ENCODE measurements at places on chromosomes 2 and 18.
A peak's percentile ranks its signal among the peaks of the same experiment; 100 is the strongest.

- H3K27me3 ChIP-seq = no peaks in the 10 kb centered on the region
- no peaks in the 10 kb centered on the region for H3K4me1 ChIP-seq
- no peak for DNase-seq
- no peak overlapping the region for H3K27ac ChIP-seq
Observed at GRCh38 chr2:240467659-240468302, 32.3 kb downstream of the GPC1 start.

GRCh38 chr2:3423492-3424170 lies 44.1 kb downstream of the TRAPPC12 start:
- H3K4me1 ChIP-seq = no peaks in the 10 kb centered on the region
- H3K27ac ChIP-seq = no peak overlapping the region
- peak; percentile 83 for DNase-seq
- no peaks in the 10 kb centered on the region for H3K27me3 ChIP-seq
- H3K36me3 ChIP-seq = no peaks in the 10 kb centered on the region
- no peak overlapping the region for H3K4me3 ChIP-seq

- no peaks in the 10 kb centered on the region for H3K36me3 ChIP-seq
- no peak overlapping the region for H3K4me3 ChIP-seq
- H3K27me3 ChIP-seq = no peaks in the 10 kb centered on the region
- no peak overlapping the region for H3K27ac ChIP-seq
- H3K4me1 ChIP-seq = peaks cover 5% of the 10 kb centered on the region
- no peak for DNase-seq
Observed at GRCh38 chr18:9825571-9826073, 60.2 kb upstream of the TXNDC2 start.

DNA sequence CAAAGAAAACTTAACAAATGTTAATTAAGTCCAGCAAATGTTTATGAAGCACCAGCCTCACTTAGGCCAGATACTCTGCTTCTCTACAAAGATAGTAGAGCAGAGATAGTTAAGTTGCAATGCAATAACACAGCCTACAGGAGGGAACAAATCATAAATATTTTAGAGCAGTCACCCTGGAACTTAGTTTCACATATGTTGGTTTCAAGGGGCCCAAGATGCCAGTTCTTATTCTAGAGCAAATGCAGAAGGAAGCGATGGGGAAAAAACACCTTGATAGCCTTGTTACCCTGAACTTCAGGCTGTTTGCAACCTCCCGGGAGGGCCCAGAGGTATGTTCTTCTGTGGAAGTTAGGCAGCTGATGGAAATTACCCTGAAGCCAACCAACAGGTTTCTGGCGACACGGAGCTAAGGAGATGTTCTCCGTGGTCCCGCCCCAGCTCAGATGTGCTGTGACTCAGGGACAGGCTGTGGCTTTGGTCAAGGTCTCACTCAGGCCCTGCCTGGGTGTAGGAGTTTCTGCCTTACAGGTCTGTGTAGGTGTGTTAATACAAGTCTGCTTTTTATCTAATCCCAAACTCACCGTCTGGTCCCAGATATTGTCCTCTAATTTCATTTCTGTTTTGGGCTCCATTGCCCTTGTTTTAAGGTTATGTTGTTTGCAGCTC lies 3.8 kb downstream of the CTIF start:
- DNase-seq = no peak
- H3K36me3 ChIP-seq = no peaks in the 10 kb centered on the region
- H3K27ac ChIP-seq = no peak overlapping the region

- no peak for DNase-seq
- H3K4me1 ChIP-seq = no peaks in the 10 kb centered on the region
- peaks cover 6% of the 10 kb centered on the region for H3K36me3 ChIP-seq
- no peaks in the 10 kb centered on the region for H3K27me3 ChIP-seq
Observed at GRCh38 chr2:235956281-235956970, 211.8 kb downstream of the GBX2 start.

- H3K27ac ChIP-seq = no peak overlapping the region
- H3K4me1 ChIP-seq = peaks cover 3% of the 10 kb centered on the region
- no peak overlapping the region for H3K4me3 ChIP-seq
- no peaks in the 10 kb centered on the region for H3K36me3 ChIP-seq
Observed at GRCh38 chr2:33018271-33018670, 71.5 kb downstream of the LTBP1 start.

- no peak overlapping the region for H3K27ac ChIP-seq
- no peaks in the 10 kb centered on the region for H3K4me1 ChIP-seq
- H3K4me3 ChIP-seq = no peak overlapping the region
- no peaks in the 10 kb centered on the region for H3K36me3 ChIP-seq
- H3K27me3 ChIP-seq = no peaks in the 10 kb centered on the region
Observed at GRCh38 chr2:228519561-228519960, 338.1 kb upstream of the SPHKAP start.

GRCh38 chr2:181130686-181131085 lies 150.3 kb downstream of the UBE2E3 start:
- H3K4me3 ChIP-seq = no peak overlapping the region
- peak overlapping the region; percentile 38 for H3K27ac ChIP-seq
- no peak for DNase-seq
- H3K36me3 ChIP-seq = no peaks in the 10 kb centered on the region
- H3K4me1 ChIP-seq = no peaks in the 10 kb centered on the region
- no peaks in the 10 kb centered on the region for H3K27me3 ChIP-seq

DNA sequence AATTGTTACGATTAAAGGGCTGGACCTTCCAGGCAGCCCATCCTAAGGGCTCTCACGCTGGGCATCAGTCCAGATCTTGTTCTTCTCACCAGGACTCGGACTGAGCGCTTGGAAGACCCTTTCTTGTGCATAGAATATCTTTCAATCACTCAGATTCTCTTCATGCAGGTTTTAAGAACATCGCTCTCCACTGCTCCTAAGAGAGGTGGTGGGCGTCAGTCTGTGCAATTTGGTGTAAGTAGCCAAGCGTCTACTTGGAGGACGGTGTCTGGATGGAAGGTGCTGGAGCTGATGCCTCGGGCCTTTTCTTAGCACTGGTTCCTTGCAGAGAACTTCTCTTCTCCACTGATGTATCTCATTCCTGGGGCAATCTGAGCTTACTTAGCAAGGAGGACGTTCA lies 68.7 kb downstream of the ASB1 start:
- H3K27me3 ChIP-seq = no peaks in the 10 kb centered on the region
- H3K4me3 ChIP-seq = no peak overlapping the region
- no peaks in the 10 kb centered on the region for H3K4me1 ChIP-seq
- H3K36me3 ChIP-seq = no peaks in the 10 kb centered on the region

DNA sequence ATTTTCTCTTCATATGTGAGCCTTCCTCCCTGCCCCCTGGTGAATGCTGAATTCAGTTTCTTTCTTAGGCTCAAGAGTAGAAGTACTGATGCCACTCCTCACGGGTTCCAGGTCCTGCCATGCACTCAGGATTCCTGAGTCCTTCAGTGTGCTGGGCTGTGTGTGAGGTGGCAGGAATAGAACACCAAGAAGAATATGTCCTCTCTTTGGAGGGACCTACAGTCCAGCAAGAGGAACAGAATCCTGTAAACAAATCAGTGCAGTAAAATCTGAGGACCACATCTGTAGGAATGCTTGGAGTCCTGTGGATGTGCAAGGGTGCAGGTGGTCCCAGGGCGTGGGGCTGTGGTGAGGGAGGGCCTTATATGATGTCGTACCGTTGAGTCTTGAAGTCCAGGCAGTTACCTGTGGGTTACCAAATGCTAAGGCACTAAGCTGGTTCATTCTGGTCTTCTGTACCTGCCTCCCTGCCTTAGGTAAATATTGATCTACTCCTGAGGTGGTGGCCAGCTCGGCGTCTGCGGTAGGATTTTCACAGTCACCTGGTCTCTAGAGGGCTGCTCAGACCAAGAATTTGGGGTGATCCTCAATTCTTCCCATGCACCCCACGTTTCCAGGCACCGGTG lies 5.5 kb downstream of the ASAP2 start:
- no peaks in the 10 kb centered on the region for H3K36me3 ChIP-seq
- no peaks in the 10 kb centered on the region for H3K27me3 ChIP-seq
- no peak overlapping the region for H3K27ac ChIP-seq
- DNase-seq = no peak
- H3K4me1 ChIP-seq = peaks cover 4% of the 10 kb centered on the region

- DNase-seq = no peak
- no peak overlapping the region for H3K4me3 ChIP-seq
- no peaks in the 10 kb centered on the region for H3K36me3 ChIP-seq
- no peak overlapping the region for H3K27ac ChIP-seq
- H3K27me3 ChIP-seq = no peaks in the 10 kb centered on the region
- H3K4me1 ChIP-seq = no peaks in the 10 kb centered on the region
Observed at GRCh38 chr2:209553913-209554312, 130.1 kb downstream of the MAP2 start.
